Stimulated activated CD4-positive, alpha-beta T cell treated with anti-CD3 and anti-CD28 coated beads, Interleukin-1b, Interleukin-23, amount 100 ng/mL, for 1 hour (primary cell): ENCODE measurements at places on chromosomes 5 and 9.

- DNase-seq = no peak
These were observed at the start of gene GRIA1 for GRCh38 chr5:153490118-153491037. GRIA1 (plus strand) TSS chr5:153490670.

- DNase-seq = no peak
These were observed 16.9 kb downstream of the TEK start for GRCh38 chr9:27125936-27126335.

GRCh38 chr9:1007312-1007711 lies 30.9 kb downstream of the DMRT3 start:
- DNase-seq = no peak

- DNase-seq = no peak
These were observed 295.5 kb upstream of the SMC2 start for GRCh38 chr9:103798620-103799019.

DNA sequence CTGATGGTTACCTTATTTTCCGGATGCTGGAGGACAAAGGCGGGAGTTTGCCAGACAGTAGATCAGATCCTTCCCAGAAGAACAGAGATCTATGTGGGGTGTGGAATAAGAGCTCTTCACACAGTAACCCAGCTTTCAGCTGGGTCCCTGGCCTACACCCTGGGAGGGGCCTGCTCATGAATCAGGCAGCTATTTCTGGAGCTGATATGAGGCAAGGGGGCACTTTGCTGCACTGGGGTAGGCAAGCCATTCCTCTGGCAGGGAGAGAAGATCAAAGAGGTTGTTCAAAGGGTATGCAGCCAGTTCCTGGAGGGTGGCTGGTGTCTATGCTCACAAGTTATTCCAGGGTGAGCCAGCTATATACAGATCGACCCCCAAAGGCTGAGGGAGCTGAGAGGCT lies 48.6 kb downstream of the CYSTM1 start:
- DNase-seq = no peak

- no peak for DNase-seq
These were observed 559.0 kb upstream of the DAP start for GRCh38 chr5:11319836-11320580.

GRCh38 chr9:94932652-94933510 lies 206.4 kb downstream of the AOPEP start:
- no peak for DNase-seq

DNA sequence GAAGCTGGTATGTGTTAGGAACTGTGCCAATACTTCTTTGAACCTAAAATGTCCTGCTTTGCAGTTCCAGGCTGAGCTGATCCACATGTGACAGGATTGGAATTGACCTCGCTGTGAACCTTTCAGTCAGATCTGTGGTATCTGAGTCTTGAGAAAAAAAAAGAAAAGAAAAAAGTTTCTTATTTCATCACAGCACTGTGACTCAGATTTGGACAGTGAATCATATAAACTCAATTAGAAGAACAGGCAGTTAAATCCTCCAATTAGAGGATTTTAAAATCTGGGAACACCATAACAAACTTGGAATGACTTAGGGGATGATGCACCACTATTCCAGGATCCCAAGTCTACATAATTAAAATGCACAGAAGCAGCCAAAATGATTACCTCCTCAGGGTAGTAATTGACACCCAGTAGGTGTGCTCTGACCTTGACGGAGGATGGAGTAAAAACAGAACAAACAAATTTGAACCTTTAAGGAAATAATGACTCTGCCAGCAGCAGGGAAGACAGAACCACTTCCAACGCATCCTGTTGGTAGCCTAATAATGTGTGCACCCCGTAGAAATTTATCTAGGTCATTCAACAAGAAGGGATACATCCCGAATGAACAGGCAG lies 57.8 kb upstream of the RAI14 start:
- DNase-seq = no peak

DNA sequence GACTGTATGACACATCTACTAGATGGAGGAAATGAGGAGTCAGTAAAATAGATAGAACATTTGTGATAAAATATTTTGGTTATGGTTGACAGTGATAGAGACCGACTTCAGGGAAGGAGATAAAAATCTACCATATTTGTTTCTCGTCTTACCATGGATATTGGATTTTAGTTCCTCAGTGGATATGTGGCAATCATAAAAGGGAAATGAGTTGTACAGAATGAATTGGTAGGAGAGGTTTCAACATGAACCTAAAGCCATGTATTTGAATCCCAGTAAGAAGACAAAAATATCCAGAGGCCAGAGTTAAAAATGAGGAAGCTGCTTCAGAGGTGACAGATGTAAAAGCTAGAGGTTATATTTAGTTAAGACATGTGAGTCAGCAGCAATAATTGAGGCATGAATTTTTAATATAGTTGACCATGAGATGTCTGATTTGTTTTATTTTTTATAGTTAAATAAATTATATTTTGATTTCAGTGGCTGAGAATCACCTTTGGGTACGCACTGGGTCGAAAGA lies 480.4 kb upstream of the TUSC1 start:
- DNase-seq = no peak
